Activated naive CD4-positive, alpha-beta T cell treated with anti-CD3 and anti-CD28 coated beads, Interleukin-2, amount 50 U/mL, for 72 hours (primary cell): ENCODE measurements at places on chromosomes 2 and 18. TPM values are rescaled to one million over a fixed set of nuclear protein-coding genes. Genes with fewer than 3 reads are reported as not detected.

ST6GAL2 gene
- not detected for total RNA-seq

- DNase-seq = no peak
Measured at GRCh38 chr2:157152362-157152761, 105.1 kb upstream of the GALNT5 start.

- DNase-seq = no peak
Measured at GRCh38 chr2:203175371-203175770, 63.4 kb upstream of the CYP20A1 start.

DNA sequence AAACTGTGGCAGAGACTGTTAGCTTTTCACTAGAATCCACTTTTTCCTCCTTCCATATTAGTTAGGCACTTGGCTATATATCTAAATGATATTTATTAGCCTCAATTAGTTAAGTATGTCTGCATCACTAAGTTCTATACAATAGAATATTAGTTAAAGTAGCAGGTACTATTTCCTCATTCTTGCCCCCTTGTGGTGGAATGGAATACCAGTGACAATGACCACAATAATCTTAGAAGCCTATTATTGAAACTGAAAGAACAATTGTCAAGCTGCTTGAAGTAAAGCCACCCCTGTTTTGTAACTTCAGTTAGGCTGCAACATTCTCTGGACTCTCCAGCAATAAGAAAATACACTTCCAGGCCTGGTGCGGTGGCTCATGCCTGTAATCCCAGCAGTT lies 476.3 kb upstream of the VWC2L start:
- DNase-seq = no peak

GRCh38 chr2:61291851-61292575 lies 130.0 kb downstream of the C2orf74 start:
- DNase-seq = no peak

SETBP1 gene
- total RNA-seq = 1.2 TPM

IL36B gene
- not detected for total RNA-seq

OR6B2 gene
- not detected for total RNA-seq

REG1B gene
- total RNA-seq = not detected

ITGB6 gene
- not detected for total RNA-seq

GRCh38 chr18:2515908-2516625 lies 55.2 kb downstream of the METTL4 start:
- no peak for DNase-seq

- DNase-seq = peak; percentile 29
Measured at GRCh38 chr18:49819823-49820671, 6.7 kb upstream of the ACAA2 start.

DNA sequence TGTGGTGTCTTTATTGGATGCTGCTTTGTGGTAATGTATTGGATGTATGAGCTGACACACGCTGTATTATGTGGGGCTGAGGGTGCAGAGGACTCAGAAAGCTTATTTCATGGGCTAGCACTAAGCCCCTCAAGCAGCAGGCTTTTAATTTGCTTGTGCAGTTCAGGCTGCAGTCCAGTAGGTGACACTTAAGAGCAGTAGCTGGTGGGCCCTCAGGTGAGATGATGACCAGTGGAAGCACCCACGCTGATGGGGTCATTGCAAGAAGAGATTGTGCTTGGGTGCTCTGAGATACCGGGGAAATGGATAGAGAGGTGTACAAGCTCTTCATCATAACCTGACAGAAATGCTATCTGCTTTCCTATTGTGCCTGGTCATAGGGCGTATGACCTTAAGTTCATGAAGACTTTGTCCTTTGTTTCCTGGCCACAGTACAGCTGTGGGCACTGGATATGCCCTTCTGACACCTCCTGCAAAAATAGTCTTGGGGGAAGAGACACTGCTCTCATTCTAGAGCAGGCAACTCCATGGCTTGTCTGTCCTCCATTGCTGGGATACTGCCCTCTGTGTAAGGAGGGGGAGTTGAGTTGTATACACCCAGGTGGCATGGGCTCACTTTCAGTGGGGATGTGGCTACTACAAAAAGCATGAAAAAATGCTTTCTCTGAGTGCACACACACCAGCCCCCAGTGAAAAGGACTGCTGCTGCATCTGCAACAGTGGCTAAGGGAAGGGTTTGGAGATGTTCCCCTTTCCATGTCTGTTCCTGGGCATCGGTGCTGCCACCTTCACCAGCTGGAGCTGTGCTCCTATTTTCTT lies 205.7 kb upstream of the ZSWIM2 start:
- DNase-seq = no peak

GRCh38 chr18:9992300-9992972 lies 78.6 kb downstream of the VAPA start:
- DNase-seq = no peak

GRCh38 chr2:39925312-39925711 lies 146.3 kb upstream of the THUMPD2 start:
- no peak for DNase-seq

GRCh38 chr2:46870051-46870839 lies 45.4 kb downstream of the MCFD2 start:
- no peak for DNase-seq

DNA sequence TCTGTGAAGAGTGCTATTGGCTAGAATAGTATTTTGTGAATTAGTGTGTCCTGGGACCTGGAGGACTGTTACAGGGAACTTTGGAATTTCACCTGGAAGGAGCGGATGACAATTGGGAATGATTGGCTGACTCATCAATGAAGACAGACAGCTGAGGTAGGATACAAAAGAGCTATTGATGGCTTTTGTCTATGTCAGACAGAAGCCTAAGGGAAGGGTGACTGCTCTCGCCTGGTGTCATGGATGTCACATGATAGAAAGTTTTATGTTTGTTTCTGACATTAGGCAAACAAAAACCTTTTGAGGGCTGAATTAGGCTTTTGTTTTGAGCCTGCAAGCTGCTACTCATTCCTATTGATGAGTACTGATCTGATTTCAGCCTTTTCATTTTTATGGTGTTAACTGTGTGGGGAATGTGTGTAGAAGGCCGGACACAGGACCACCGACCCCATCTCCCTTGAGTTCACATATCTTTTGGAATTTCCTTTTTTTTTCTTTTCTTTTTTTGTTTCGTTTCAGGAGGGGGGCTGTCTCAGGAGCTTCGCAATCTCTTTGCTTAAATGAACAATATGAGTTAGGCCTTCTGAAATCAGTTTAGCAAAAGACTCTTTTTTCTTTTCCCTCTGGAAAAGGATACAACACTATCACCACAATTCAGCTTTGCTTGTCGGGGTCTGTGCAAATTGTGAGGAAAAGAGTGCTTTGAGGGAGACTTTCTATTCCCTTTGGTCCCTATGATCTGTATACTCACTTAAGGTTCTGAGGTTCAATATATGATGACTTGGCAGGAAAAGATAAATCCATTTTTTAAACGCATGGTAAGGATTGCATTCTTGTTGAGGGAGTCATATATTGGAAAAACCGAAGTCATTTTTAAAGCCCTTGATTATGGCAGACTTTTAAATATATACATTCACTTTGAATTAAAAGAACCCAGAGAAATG lies 207.9 kb upstream of the FIGN start:
- DNase-seq = no peak

DNA sequence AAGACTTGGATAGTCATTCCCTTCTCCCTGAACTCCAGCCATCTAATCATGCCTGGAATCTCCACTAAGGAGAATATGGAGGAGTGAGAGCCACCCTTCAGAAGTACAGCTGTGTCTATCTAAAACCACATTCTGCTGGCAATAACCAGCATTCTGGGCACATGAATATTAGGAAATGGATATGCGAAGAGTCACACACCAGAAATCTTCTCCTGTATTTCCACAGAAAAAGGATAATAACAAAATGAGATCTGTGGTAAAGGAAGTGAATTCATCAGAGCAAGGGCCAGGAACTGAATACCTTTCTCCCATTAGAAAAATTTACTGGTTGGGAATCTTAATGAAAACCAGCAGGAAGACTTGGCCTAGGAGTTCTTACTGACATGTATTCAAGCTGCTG lies 218.8 kb downstream of the SCG2 start:
- no peak for DNase-seq

DNA sequence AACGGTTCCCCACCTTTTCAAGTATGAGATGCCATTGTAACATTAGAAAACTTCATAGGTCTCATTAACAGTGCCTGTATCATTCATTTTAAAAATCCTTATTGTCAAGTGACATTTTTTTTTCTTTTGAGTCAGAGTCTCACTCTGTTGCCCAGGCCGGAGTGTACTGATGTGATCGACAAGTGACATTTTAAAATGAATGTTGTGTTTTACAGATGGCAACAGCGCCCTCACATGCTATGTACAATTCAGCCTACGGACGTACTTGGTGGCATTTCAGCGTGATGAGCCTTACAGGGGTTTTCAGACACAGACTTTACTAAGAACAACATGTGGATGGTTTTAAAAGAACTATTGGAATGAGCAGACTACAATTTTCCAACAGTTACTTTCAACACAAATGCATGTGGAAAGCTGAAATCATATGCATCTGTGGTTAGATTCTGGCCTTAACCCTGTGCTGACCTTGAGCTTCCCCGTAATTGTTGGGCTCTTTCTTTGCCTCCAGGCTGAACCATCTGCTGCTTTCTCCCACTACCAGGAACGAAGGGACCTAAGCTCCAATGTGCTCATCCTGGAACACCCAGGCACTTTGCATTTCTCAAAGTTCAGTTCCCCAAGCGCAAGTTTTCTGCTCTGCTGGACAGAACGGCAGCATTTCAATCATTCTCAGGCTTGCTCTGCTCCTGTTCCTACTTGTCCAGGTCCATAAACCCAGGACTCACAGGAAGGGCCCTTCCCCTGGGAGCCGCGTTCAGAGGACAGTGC lies 119.9 kb upstream of the NDUFV2 start:
- DNase-seq = no peak

DNA sequence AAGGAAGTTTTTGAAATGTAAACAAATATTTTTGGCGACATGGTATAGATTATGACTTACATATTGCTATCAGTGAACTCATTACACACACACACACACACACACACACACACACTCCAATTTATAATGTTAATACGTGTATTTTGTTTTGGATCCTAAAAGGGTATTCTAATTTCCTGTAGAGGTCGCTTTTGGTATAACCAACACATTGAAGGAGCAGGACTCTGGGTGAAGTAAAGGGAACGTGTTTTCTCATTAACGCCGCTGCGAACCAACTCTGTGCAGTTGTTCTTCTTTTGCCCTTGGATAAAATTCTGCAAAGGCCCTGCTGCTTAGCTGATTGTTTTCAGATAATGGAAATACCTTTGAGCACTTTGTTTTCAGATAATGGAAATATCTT lies 190.4 kb downstream of the PMAIP1 start:
- no peak for DNase-seq

GRCh38 chr2:158970241-158970751 lies 1.9 kb downstream of the TANC1 start:
- no peak for DNase-seq

LIPG gene
- 0.60 TPM for total RNA-seq

DNA sequence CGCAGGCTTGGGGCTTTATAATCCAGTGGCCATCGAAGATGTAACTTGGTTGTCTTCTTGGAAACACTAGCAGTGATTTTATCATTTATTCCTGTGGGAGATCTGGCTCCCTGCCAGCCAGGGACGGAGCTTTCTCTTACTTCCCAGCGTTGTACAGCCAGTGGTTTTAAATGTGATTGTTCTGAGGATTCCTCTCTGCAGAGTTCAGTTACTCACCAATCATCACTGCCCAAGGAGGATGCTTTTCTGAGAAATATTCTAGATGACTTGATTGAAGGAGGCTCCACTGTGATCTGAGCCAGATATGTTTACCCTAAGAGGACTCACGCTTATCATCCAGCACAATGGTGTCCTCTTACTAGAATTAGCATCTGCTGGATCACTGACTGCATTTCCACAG lies 744.3 kb downstream of the RNF144A start:
- DNase-seq = no peak

DNA sequence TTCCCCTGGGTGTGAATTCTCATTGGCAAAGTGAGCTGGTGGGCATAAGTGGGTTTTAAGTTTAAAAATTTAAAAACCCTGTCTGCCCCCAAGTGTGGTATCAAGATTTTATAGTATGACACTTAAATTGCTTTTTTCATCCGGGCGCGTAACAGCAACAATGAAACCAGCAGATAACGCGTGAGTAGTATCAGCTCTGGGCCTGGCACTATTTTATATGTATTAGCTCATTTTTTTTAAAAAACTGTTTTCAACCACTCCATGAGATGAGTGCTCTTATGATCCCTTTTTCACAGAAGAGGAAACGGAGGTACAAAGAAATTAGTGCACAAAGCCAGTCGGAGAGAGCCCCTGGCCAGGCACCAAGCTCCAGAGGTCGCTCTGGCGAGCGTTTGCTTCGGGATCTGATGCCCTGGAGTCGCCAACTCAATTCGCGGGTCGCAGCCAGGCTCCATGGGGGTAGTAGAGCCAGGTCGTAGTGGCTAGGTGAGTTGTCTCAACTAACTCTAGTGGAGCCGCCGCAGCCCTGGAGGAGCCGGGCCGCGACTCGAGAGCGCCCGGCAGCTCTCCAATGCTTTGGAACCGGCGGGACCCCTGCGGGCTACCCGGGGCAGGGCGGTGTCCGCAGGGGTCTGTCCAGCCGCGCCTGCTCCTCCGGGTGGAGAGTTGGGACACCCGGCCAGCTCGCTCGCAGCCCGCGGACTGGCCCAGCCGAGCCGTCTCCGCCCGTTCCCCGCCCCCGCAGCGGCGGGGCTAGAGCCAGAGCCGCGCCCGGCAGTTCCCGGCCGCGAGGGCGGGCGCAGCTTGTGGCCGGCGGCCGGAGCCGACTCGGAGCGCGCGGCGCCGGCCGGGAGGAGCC lies at the start of gene IL1R1:
TSS of gene IL1R1 (plus strand) at position 777 of the 859 bp plus-strand sequence. CDS start 14,979 bp downstream, outside the sequence.
- DNase-seq = no peak

GRCh38 chr2:241950413-241951315 lies 81.1 kb downstream of the RTP5 start:
- DNase-seq = peak; percentile 65

GKN1 gene
- total RNA-seq = not detected

GRCh38 chr18:34847408-34847807 lies 137.3 kb downstream of the DTNA start:
- DNase-seq = no peak

DNA sequence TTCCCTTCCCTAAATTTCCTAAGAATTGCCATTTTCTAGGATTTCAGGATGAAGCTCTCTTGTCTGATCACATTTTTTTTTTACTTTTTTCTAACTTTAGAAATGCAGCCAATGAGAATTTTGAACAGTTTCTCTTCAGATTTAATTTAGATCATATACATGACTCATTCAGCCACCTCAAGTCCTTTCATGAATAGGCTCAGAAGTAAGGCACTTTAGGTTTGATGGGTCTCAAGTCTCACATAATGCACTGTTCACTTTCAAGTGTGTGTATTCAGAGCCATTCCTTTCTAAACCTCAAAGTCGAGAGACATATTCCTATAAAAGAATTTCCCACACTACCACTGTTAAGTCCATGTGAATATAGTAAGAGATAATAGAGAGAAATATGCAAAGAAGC lies 614.1 kb upstream of the VRK2 start:
- no peak for DNase-seq

LIPT1 gene
- total RNA-seq = 3.5 TPM

GRCh38 chr2:172285010-172285621 lies 142.3 kb upstream of the ITGA6 start:
- DNase-seq = no peak

INHA gene
- total RNA-seq = 0.23 TPM

DNA sequence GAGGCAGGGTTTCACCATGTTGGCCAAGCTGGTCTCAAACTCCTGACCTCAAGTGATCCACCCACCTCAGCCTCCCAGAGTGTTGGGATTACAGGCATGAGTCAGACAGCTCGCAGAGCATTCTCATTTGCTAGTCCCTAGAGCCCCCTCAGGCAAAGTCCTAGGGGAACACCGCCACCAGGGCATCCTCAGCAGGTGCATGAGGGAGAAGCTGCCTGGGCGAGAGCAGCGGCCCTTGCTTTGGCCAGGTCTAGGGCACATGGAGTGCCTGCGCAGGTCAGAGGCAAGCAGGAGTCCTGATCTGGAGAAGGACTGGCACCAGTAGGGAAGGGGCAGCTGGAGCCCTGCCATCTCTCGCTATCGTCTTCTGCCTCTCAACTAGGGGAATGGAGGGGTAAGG lies 32.4 kb downstream of the NGEF start:
- DNase-seq = no peak
